ENCODE measurements at places on chromosomes 1 and 21.
A peak's percentile ranks its signal among the peaks of the same experiment; 100 is the strongest.

- no peak for DNase-seq
These were observed 140.1 kb upstream of the NRIP1 start for GRCh38 chr21:15204970-15205286.

DNA sequence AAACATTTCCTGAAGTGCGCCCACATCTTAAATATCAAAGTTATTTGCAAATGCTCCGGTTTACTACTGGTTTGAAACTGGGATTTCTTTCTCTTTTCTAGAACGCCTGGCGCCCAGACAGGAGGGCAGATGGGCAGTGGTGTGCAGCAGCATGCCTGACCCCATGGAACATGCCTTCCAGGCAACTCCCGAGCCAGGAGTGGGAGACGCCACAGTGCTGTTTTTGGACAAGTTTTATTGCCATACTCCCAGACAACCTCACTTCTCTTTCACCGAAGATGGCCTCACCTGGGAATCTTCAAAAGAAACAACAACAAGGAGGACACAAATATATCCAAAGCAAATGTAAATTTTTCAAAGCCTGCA lies 21.5 kb downstream of the UBE2G2 start:
- DNase-seq = no peak

DNA sequence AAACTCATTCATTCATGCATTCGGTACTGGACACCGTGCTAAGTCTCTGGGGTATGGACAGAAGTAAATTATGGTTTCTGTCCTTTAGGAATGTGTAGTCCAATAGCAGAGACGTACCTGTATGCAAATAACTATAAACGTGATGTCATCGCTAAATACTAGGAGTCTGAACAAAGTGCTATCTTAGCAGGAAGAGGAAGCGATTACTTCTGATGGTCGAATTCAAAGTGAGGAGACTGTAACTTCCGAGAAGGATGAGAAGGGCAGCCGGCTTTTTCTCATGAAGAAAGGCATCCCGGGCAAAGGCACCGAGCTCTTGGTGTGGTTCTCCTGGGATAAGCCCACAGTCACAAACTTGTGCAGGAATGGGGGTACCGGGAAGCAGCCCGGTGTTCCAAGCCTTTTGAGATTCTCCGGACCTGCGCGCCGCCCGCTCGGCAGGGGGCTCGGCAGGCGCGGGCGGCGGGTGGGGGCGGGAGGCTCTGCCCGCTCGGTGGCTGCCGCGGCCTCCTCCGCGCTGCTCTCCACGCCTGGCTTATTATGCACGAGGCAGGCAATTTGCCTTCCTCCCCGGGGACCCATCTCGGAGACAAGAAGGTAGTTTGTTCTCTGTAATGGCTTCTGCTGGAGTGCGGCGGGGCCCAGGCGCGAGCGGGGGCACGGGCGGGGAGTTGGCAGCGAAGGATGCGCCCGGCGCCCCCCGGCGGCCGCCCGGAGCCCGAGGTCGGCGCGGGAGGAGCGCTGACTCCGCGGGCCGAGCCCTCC lies 67.5 kb upstream of the CD1D start:
- no peak for DNase-seq

GRCh38 chr21:43982489-43983078 lies 29.5 kb upstream of the TRAPPC10 start:
- DNase-seq = no peak

GRCh38 chr1:91523482-91523881 lies 22.8 kb downstream of the CDC7 start:
- DNase-seq = no peak

GRCh38 chr1:154703170-154703569 lies 95.2 kb upstream of the ADAR start:
- no peak for DNase-seq

GRCh38 chr1:54854381-54855020 lies 32.5 kb downstream of the DHCR24 start:
- DNase-seq = no peak

- no peak for DNase-seq
These were observed 12.7 kb downstream of the INSL5 start for GRCh38 chr1:66788231-66788939.

- no peak for DNase-seq
These were observed 43.0 kb upstream of the RGL1 start for GRCh38 chr1:183761871-183762270.

DNA sequence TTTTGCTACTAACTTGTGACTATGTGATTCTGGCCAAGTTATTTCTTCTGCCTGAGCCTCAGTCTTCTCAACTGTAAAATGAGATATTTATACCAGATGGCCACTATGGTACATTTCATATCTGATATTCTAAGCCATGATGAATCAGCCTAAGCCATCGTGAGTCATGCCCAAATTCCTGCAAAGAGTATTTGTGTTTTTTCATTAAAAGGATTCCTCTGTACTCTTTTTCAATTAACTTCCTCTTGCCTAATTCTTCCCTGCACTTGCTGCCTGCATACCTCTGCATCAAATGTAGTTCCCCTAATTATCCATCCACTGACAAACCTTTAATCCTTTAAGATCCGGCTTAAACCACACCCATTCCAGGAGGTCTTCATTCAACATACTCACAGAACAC lies 575.1 kb upstream of the BEND5 start:
- no peak for DNase-seq

DNA sequence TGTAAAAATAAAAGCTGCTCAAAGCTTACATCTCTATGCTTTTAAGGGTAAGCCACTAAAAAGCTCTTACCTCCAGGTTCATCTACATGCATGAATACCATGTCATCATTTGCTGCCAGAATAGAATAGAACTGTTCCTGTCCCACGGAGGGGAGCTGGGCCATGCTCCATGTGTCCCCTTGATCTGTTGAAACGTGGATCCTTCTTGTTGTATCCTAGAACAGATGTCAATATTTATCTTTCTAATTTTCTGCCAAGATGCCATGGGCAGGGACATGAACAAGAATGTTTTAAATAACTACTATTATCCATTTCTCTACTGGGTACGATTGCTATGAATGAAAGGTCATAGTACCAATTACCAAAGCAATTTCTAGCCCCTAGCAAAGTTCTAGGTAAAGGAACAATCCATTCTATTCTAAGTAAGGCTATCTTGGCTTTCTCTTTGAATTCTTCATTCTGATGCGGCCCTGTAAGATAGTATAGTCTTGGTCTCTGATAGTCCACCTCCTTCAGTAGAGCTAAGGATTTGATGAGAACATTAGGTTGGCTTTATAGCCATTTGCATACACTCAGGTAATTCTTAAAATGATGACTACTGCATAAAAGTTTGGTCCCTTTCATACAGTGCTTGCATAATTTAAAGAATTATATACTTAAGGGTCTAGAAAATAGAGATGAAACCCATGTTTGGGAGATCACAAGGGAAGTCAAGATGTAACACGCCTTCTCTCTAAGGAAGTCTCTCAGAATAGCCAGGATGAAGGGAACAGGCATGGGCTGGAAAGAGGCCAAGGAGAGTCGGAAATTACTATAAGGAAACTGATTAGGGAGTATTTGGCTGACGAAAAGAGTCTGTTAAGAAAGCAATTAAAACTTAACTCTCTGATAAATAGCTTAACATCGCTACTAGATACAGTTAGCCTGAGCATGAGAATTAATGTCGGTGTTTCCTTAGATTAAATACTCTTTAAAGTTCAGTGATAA lies 35.4 kb upstream of the MYBPHL start:
- DNase-seq = peak; percentile 7

DNA sequence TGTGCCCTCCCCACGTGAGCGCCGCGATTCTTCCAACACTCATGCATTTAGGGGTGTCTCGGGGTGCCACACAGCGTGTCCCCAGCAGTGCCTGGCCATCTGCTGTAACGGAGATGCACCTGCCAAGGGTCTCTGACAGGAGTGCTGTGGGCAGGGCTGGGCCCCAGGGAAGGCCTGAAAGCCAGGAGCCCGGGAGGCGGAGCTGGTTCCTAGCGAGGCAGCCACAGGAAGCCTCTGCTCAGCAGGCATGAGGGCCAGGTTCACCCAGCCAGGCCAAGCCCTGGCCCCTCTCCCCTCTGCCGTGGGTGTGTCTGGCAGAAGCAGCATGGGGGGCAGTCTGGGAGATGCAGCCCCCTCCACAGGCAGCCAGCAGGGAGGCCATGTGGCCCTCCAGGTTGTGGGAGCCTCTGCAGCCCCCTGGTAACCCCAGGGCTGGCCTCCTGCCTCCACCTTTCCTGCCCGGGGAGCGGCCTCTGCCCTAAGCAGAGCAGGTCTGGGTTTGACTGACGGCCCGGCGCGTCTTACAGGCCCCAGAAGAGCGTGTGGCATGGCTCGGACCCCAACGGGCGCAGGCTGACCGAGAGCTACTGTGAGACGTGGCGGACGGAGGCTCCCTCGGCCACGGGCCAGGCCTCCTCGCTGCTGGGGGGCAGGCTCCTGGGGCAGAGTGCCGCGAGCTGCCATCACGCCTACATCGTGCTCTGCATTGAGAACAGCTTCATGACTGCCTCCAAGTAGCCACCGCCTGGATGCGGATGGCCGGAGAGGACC lies 30.4 kb downstream of the SLC19A1 start:
- DNase-seq = no peak

GRCh38 chr21:39825250-39825649 lies 42.0 kb upstream of the PCP4 start:
- DNase-seq = no peak

DNA sequence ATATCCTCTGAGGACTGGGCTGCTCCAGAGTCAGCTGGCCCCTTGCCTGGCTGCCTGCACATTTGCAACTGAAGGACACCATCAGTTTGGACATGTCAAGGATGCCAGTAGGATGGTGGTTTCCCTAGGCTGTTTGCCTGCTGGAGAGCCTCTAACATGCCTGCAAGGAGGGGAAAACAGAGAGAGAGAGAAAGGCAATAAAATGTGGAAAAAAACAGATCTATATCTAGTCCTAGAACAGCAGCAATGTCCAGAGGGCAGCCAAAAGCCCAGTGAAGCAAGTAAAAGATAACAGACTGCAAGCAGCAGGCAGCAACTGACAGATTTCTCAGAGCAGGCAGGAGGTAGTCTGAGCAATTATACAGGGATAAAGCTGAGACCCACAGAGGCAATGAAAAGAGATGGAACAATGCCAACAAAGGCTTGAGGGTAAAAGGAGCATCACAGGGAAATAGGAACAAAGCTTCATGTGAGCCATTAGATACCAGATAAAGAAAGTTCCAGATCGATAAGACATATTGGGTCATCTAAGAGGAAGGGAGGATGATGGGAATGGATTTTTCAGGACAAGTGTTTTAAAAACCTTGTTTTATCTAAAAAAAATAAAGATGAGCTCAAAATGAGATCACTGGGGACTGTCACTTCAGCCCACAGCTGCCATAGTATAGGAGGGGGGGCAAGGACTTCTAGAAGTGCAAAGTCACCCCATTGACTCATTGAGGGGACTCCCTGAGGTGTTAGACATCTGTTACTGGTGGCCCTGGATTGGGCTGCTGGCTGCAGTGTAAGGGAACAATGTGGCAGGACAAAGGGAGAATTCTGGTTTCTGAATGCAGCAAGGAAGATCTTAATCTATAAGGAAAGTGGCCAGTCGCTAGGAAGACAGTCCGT lies 38.6 kb upstream of the GADD45A start:
- no peak for DNase-seq

DNA sequence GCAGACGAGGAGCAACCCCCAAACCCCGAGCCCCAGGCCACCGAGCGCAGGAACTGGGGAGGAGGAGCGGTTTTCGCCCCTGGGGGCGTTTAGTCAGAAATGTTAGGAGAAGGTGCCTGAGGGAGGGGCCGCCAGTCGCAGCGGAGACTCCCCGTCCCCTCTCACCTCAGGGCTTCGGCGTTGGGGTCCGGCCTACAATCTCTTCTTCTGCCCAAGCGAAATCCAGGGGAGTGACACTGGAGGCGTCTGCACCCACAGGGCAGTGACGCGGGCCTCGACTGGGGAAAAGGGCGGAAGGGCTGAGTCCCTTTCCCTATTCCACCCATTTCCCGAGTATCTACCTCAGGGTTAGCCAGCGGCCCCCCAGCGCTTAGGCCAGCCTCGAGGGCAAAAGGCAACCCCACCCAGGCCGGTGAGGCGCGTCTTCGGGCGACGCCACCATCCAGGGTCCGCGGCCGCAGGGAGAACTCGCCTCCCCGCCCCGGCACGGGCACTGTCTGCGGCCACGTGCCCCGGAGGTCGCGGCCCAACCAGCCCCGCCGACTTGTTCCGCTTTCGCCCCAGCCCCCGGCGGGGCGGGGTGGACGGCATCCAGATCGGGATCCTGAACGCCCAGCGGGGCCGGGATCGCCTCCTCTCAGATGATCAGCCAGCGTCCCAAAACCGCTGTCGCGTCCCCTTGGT lies 118.7 kb upstream of the BARHL2 start:
- DNase-seq = no peak

- DNase-seq = peak; percentile 45
These were observed 284.8 kb downstream of the HLX start for GRCh38 chr1:221164029-221164428.

GRCh38 chr1:9280015-9280860 lies 12.5 kb upstream of the SPSB1 start:
- no peak for DNase-seq

GRCh38 chr1:34736692-34737091 lies 18.2 kb upstream of the GJB5 start:
- DNase-seq = no peak

GRCh38 chr21:34202553-34203372 lies 129.4 kb downstream of the MRPS6 start:
- DNase-seq = no peak

DNA sequence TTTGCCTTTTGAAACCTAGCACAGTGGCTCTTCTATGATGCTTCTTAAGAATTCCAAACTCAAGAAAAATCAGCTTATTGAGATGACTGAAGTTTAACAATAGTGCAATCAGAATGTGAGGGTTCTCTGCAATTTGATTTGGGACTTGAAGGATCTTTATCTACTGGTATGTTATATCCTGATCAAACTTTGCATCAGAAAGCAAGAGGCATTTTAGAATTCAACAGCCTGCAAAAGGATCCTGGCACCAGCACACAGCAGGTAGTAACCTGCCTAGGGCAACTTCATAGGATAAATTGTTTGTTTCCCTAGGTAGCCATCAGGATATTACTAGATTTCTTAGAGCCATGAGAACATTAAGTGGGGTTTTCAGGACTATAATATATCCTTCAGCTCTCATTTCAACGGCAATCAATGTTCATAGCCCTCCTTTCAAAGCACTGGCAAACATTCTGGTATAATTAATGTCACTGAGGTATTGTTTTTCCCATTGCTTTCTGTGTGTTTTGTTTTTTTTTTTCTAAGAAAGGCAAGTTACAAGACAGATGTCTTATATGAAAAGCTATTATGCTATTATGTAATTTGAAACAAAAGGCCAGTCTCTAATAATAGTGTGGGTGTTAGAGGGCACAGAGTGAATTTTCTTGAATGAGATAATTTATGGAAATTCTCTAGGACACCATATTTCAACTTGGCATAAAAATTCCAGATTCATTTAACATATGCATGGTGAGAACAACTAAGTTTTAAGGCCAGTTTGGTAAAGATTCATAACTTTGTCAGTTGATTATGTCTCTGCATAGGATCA lies 34.5 kb downstream of the NTNG1 start:
- DNase-seq = no peak

- no peak for DNase-seq
These were observed 61.0 kb downstream of the HMCN1 start for GRCh38 chr1:185795181-185795580.

DNA sequence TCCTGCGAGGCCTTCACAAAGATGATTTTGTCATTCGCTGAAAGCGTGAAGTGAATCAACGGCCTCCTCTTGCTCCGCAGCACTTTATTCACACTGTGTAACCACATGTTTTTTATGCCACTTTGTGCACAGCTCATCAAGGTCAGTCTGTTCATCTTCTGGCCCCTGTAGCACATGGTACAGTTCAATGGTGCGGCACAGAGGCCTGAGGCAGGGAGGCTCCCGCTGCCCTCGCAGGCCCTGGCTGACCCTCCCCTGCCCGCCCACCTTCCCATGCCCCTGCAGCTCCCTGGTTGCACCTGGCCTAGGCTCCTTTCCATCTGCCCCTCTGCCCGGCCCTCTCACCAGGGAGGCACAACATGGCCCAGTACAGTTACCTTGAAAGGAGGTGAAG lies 87.5 kb downstream of the CD247 start:
- no peak for DNase-seq

GRCh38 chr1:177517546-177517945 lies 346.8 kb downstream of the BRINP2 start:
- no peak for DNase-seq
